Endothelial cell of coronary artery (primary cell): ENCODE measurements at places on chromosomes 11 and 22. TPM values are rescaled to one million over a fixed set of nuclear protein-coding genes. Genes with fewer than 3 reads are reported as not detected.

Gene OSBP2
- total RNA-seq = 5.6 and 7.6 TPM in 2 replicates

Gene PARVG
- under 0.01 and 0.28 TPM in 2 replicates for total RNA-seq

Gene MRGPRF
- total RNA-seq = 0.38 TPM in 1 of 2 replicates, not detected in the other

Gene CALCB
- total RNA-seq = under 0.01 TPM in 1 of 2 replicates, not detected in the other

Gene SPI1
- total RNA-seq = not detected in 2 replicates

Gene TRPC6
- total RNA-seq = not detected in 2 replicates

Gene NRXN2
- total RNA-seq = under 0.01 and 0.09 TPM in 2 replicates

Gene ENTHD1
- not detected in 2 replicates for total RNA-seq

Gene PGGHG
- total RNA-seq = 7.7 and 18.4 TPM in 2 replicates

Gene C11orf97
- not detected in 2 replicates for total RNA-seq
